Globus pallidus (tissue), 1 donor: ENCODE measurements at places on chromosomes 4 and X.

DNA sequence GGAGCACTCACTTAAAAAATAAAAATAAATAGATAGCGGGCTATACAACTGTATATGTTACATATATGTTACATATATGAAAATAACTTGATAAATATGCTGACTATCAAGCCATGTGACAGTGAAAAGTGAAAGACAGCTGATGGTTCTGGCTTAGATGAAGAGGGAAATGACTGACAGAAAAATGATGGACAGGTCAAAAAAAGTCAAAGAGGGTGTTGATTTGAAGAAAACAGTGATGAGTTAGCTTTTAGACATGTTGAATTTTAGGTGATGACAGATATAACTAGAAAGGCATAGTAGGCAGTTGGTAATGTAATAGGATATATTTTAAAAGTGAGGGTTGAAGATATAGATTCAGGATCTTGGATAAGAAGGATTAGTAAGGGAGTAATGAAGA, 37.8 kb downstream of the FBXO8 start:
- DNase-seq: no peak

DNA sequence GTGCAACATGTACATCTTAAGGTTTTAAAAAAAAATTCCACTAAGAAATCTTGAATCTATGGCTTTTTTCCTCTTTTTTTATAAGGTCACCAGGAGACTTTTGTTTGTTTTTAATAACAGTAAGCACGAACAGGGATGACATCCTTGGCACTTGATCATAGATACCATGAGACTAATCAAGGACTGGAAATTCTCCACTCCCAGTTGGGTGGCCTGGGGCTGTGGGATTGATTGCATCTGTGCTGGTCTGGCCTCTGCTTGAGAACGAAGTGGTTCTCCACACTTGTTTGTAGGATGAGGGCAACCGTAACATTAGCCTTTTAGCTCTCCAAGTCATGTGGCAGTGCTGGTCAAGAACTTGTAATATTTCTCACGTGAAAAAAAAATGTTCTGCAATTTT, 35.4 kb downstream of the SNX25 start:
- no peak for DNase-seq

- no peak for DNase-seq
Observed at GRCh38 chr4:65559270-65559669, 111.0 kb downstream of the EPHA5 start.

DNA sequence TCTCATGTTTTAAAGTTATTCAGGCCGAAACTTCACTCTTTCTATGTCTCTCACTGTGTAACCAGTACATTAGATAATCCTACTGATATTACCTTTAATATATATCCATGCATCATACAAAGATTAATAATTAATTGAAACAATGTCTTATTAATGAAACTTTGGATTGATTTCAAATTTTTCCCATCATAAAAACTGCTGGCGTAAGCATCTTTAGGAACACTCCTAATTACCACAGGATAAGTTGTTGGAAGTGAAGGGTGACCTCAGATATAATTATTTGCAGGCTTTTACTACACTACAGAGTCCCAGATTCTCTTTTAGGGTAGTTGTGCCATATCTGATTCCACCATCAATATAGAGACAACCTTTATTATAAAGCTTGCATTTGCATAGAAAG, 181.3 kb upstream of the SFRP2 start:
- DNase-seq: no peak

GRCh38 chr4:158169931-158170690, 2.7 kb downstream of the GASK1B start:
- DNase-seq: no peak

DNA sequence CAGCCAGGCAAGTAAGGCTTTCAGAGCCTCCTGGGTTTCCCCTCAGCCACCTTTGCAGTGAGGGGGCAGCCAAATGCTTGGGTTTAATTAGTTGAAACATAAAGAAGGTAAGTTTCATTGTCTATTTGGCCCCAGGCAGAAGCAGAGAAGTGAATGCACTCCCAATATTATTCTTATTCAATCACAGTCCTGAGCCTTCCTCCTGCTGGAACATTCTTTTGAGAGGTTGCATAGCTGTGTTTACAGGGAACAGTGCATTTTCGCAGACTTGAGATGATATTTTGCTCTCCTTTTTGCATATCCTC, 13.9 kb downstream of the SLC2A9 start:
- no peak for DNase-seq

DNA sequence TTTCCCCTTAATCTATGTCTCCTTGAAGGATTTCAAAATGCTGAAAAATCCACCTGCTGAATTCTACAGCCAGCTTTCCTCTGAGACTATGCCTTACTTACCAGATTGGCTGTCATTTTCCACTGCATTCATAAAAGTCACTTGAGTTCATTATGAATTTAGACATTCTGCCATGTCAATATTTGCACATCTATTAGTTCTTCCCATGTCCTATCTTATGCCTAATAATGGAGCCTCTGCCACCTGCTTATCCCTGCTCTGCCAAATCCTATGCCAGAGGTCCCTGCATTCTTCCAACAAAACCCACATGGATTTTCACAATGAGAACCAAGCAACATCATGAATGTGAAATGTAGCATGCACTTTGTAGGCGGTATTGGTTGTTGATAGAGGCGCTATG, 42.6 kb downstream of the GASK1B start:
- no peak for DNase-seq

- DNase-seq: no peak
Observed at GRCh38 chr4:163590619-163591264, 96.3 kb downstream of the TMA16 start.

GRCh38 chrX:108442901-108443464, 3.3 kb downstream of the COL4A5 start:
- DNase-seq: no peak

GRCh38 chrX:146967306-146967705, 152.8 kb upstream of the CXorf51A start:
- no peak for DNase-seq

DNA sequence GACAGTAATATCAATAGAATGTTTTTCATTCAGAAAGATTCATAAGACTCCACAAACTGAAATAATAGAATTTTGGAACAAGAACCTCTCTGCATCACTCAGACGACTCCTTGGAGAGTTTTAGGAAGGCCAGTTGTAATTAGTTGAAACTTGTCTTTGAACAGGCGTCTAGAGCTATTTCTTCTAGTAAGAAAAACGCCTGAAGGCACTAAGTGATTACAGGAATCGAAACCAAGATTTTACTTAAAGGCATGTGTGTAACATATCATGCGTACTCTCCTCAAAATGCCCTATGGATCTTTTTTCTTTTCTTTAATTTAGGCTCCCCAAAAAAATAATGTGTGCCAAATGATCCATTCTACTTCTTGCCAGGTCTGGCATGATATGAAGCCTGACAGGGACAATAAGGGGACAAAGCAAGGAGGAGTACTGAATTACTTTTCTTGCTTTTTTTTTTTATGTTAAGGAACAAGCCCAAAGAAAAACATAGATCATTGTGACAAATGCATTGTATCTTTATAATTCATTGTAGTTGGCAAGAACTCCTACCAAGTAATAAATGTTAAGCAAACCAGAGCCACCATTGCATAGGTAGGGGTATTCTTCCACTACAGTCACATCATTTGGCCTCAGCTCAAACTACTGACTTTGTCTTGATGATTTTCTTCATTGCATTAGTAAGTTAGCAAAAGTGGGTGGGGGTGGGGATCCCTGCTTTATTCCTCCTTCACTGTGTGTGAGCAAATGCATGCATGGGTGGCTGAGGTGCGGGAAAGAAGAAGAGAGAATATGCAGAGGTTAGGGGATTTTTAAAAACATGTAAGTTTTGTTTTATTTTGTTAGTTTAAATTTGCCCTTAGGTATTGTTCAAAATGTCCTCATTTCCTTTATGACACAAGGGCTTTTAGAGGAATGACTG, 79.9 kb upstream of the ATOH1 start:
- DNase-seq: no peak

- DNase-seq: no peak
Observed at GRCh38 chr4:110074570-110074969, 123.8 kb downstream of the ELOVL6 start.

GRCh38 chrX:108199691-108200090, 108.1 kb downstream of the ATG4A start:
- peak; percentile 2 for DNase-seq

- DNase-seq: no peak
Observed at GRCh38 chr4:89994176-89994873, 99.7 kb downstream of the MMRN1 start.

DNA sequence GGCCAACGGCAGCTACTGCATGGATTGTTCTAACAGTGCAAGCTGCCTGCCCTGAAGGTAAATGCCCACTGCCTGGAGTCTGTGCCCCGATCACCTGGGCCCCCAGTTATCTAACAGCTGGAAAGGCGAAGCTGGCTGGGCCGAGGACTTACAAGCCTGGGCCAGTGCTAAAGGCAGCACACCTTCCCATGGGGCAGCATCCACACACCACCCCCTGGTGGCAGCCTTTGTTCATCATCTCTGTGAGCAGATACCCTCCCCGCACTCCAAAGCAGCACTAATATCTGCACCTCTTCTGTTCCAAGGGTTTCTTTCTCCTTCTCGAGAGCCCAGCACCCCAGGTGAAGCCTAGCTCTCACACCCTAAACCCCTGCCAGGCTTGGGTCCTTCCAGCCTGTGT, 7.6 kb downstream of the SLC2A9 start:
- no peak for DNase-seq

DNA sequence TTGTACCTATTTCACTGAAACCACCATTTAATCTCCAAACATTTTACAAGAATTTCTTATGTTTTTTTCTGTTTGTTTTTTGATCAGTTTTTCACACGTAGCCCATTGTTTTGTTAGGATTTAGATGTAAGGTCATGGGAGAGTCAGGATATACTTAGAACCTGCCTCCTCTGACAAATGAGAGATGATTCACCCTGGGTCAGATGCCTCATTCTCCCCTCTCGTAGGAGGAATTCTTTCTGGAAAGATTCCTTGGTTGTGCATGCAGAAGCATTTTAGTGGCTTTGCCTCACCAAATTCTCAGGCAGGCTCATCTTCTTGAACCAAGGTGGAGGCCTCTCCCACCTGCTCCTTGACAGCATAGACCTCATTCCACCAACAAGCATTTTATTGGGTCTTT, 599.3 kb downstream of the SPRY1 start:
- DNase-seq: no peak

GRCh38 chr4:6333301-6334202, 63.9 kb downstream of the WFS1 start:
- DNase-seq: no peak

GRCh38 chrX:153469811-153470410, 465 bp downstream of the HAUS7 start:
- no peak for DNase-seq

GRCh38 chrX:319579-320125, 1.1 kb upstream of the GTPBP6 start:
- DNase-seq: no peak

DNA sequence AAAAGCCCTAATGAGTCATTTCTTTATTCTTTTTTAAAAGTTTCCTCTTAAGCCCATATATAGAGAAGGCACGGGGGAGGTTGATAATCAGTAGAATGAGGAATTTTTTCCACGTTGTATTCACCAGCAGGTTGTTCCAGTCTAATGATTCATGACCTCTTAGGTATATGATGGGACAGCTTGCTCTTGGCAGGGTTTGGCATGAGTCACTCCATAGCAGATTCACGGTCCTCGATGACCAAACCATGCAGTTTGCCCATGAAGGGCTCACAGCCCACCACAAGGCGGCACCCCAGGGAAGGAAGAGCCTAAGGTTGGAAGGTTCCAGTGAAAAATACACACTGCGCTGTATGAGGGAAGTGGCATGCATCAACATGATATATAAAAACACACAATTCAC, 623.8 kb upstream of the DIPK2B start:
- DNase-seq: no peak
